ENCODE measurements at places on chromosomes 2 and 18.
A peak's percentile ranks its signal among the peaks of the same experiment; 100 is the strongest.

DNA sequence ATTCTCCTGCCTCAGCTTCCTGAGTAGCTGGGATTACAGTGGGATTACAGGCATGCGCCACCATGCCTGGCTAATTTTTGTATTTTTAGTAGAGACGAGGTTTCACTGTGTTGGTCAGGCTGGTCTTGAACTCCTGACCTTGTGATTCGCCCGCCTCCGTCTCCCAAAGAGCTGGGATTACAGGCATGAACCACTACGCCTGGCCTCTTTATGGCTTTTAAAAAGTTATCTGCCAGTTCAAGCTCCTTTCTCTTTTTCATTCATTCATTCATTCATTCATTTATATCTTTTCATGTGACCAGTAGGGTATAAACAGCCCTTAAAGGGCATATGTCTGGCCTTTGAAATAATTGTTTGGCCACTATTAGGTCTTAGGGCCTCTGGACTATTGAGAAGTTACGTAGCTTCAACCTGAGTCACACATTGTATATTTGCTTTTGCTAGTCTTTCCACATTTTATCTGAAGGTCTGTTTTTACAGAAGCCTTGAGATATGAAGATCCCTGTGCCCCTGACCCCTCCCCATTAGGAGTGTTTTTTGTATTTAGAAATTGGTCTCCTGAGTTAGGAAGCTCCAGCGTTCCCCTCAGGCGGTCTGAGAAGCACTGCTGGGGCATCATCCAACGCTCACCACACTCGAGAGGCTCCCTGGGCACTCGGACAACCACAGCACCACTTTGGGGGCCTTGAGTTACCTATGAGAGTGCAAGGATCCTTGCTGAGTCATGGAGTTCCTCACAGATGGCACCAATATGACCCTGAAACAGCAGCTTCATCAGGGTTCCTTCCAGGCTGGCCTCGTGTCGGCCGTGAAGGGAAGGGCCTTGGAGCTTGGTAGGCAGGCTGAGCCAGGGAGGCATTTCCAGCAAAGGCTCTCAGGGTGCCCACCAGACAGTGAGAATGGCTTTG is 21.8 kb downstream of the FZD5 start:
- DNase-seq = no peak

DNA sequence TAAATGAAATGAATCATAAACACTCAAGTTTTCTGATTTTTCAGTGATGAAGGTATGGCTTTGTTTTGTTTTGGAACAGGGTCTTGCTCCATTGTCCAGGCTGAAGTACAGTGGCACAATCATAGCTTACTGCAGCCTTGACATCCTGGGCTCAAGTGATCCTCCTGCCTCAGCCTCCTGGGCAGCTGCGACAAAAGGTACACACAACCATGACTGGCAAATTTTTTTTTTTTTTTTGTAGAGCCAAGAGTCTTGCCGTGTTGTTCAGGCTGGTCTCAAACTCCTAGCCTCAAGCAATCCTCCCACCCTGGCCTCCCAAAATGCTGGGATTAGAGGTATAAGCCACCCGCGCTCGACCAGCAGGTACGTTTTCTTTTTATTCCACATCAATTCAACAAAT is 22.5 kb upstream of the LRP2 start:
- DNase-seq = no peak

DNA sequence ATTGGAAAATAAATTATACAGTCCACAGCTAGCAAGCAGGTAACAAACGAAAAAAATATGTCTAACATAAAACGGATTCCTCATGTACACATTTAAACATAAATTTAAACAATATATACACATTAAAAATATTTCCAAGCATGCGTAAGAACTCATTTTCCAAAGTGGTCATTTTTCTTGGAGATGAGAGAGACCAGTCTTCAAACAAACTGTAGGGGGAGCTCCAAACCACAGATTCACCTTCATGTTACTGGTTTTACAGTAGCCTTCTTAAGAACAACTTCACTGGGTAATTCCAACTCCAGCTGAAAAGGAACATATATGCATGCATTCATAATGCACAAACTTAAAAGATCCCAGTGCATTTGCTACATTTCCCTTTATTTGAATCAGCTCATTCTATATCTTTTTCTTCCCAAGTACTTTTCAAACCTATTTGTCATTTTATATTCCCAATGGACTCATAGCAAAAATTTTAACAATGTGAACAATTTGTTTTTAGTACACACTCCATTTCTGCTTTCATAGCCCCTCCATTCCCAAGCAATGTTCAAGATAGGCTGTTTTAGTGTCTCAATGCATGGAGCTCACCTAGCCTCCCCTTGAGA is 4.7 kb upstream of the STAMBP start:
- DNase-seq = peak; percentile 56

DNA sequence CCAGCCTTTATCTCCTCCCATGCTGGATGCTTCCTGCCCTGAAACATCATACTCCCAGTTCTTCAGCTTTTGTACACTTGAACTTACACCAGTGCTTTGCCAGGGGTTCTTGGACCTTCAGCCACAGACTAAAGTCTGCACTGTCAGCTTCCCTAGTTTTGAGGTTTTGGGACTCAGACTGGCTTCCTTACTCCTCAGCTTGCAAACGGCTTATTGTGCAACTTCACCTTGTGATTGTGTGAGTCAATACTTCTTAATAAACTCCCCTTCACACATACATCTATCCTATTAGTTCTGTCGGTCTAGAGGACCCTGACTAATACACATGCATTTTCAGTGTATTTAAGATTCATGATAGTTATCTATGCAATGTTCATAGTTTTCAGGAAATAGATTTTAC is 35.8 kb upstream of the ZNF804A start:
- DNase-seq = no peak

DNA sequence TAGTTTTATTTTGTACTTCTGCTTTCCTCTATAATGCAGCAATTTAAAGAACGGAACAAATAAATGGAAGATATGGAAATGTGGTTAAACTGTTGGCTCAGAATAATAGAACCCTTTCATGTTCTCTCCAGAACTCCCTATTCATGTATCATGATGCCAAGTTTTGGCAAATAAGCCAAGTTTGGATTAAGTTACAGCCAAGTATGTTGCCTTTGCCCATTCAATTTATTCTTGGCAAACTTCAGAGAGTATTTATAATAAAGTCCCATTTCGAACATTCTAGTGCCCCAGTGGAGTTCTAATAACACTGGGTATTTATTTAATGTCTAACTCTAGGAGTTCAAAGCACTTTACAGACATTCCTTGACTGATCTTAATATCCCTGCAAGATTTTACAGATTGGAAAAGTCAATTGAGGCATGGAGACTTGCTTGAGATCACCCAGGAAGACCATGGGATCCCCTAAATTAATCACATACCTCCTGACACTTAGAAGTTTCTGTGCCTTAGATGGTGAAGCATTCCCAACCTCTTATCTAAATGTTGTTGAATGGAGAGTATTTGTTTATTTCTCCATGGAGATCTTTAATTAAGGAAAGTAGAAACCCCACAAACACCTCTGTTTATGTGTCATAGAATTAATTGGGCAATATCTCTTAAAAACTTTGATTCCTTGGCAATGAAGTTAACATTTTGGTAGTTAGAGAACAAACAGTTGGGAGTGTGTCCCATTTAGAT is 106.7 kb downstream of the ACKR3 start:
- DNase-seq = no peak

GRCh38 chr18:39365836-39366485 is 1800.4 kb upstream of the CELF4 start:
- DNase-seq = no peak

DNA sequence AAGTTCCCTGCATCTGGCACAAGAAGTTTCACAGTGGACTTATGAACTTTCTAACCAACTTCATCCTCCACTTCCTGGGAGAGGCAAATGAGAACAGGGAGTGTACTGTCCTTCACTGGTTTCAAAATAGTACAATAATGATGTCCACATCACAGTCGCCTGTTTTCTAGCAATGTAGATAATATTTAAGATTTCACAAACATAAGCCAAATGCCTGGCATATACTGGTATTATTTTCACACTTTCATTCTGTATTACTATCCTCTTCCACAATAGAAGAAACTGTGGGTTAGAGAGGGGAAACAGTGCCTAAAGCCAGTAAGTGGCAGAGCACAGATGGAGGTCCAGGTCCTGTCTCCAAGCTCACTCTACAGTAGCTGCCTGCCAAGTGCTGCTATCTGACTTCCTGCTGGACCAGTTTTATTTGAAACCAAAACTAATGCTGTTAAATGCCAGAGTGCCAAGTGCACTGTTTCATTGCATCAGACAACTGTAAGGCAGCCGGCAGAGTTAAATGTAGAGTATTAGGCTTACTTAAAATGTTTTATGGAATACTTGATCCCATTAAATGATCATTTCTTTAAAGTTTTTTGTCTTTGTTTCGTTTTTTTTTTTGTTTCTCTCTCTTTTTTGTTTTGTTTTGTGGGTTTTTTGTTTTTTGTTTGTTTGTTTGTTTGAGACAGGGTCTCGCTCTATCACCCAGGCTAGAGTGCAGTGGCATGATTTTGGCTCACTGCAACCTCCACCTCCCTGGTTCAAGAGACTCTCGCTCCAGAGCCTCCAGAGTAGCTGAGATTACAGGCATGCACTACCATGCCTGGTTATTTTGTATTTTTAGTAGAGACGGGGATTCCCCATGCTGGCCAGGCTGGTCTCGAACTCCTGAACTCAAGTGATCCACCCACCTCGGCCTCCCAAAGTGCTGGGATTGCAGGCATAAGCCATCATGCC is 15.1 kb downstream of the COBLL1 start:
- no peak for DNase-seq

DNA sequence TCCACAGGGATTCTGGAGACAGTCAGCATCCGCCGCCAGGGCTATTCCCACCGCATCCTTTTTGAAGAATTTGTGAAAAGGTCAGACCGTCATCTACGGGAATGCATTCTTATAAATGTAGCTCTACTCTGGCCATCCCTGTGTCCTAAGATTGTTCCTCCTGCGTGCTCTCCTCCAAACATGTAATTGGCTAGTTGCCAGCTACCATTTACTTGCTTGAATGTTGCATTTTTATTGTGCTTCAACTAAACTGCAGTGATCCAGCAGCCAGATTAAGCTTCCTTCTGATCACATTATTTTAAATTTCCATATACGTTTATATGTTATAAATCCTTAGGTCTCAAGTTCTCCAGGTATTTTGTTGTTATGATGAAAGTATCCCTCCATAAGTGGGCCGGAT is 248.5 kb upstream of the SP5 start:
- no peak for DNase-seq

DNA sequence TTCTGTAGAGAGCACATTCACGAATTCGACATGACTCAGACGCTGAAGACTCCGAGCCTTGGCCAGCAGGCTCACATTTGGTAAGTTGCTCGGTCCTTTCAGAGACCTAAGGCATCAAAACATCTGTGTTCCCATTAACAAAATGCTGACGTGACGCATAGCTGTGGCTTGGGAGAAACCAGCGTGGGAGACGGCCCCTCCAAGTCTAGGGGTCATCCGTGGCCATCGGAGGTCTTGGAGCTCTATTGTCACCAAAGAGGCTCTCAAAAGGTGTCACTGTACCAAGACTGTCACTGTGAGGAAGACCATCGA is 14.9 kb downstream of the FBLN7 start:
- DNase-seq = no peak

- DNase-seq = no peak
Observed at GRCh38 chr2:43332653-43333052, 106.2 kb upstream of the ZFP36L2 start.

DNA sequence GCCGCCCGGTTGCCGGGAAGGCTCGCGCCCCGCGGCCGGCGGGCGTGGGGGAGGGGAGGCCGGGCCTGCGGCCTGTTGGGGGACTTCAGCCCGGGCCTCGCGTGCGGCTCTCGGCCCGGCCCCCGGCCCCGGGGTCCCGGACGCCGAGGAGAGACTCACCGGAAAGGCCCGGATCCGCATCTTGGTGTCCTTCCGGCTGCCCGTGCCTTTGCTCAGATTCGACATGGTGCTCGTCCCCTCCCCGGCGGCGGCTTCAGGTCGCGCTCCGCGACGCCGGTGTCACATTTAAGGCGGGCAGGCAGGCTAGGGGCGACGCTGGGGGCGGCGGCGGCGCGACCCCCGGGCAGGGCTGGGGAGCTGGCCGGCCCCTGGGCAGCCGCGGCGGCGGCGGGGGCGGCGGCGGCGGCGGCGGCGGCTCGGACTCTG is 365 bp downstream of the CUL3 start:
- DNase-seq = peak; percentile 68

- DNase-seq = no peak
Observed at GRCh38 chr18:11883153-11883552, 25.0 kb downstream of the MPPE1 start.

GRCh38 chr18:79480171-79481045 is 84.7 kb downstream of the NFATC1 start:
- DNase-seq = no peak

- DNase-seq = no peak
Observed at GRCh38 chr2:84858937-84859336, 21.9 kb downstream of the TRABD2A start.

- DNase-seq = no peak
Observed at GRCh38 chr2:183224948-183225347, 100.7 kb downstream of the NUP35 start.

GRCh38 chr2:46305187-46305586 is 8.0 kb downstream of the EPAS1 start:
- DNase-seq = no peak
